ENCODE measurements at places on chromosomes 2 and 18. TPM values are rescaled to one million over a fixed set of nuclear protein-coding genes. Genes with fewer than 3 reads are reported as not detected.

ALK gene
- total RNA-seq: not detected

ARHGAP25 gene
- 0.43 TPM for total RNA-seq

DCDC2C gene
- total RNA-seq: not detected

FSIP2 gene
- 0.21 TPM for total RNA-seq

NEB gene
- 0.21 TPM for total RNA-seq

MDH1B gene
- total RNA-seq: 0.48 TPM

G6PC2 gene
- not detected for total RNA-seq

CELF4 gene
- total RNA-seq: not detected

EFHD1 gene
- total RNA-seq: 1.2 TPM

PRKAG3 gene
- not detected for total RNA-seq

SEMA4F gene
- total RNA-seq: 8.7 TPM

CD28 gene
- not detected for total RNA-seq

SULT1C4 gene
- 4.8 TPM for total RNA-seq

GAL3ST2 gene
- not detected for total RNA-seq

GAD1 gene
- 4.9 TPM for total RNA-seq

CAPG gene
- 657 TPM for total RNA-seq

RUFY4 gene
- not detected for total RNA-seq

GLB1L gene
- 6.6 TPM for total RNA-seq

EPB41L3 gene
- total RNA-seq: 0.43 TPM

CFAP221 gene
- total RNA-seq: not detected

AAMP gene
- 211 TPM for total RNA-seq

TMEM198 gene
- under 0.01 TPM for total RNA-seq

NT5C1B gene
- total RNA-seq: not detected

ANKRD30B gene
- not detected for total RNA-seq

AGFG1 gene
- total RNA-seq: 98.8 TPM

SERPINB11 gene
- total RNA-seq: not detected

ATP8B1 gene
- total RNA-seq: 29.2 TPM

ATP6V1B1 gene
- not detected for total RNA-seq

PPP4R3B gene
- 48.4 TPM for total RNA-seq

All from tracheal epithelial cell (primary cell).